NCI-H1105 (cell line): ENCODE measurements at places on chromosomes 2 and 18.

- no peak for DNase-seq
These were observed 44.1 kb downstream of the ANKMY1 start for GRCh38 chr2:240513549-240514287.

DNA sequence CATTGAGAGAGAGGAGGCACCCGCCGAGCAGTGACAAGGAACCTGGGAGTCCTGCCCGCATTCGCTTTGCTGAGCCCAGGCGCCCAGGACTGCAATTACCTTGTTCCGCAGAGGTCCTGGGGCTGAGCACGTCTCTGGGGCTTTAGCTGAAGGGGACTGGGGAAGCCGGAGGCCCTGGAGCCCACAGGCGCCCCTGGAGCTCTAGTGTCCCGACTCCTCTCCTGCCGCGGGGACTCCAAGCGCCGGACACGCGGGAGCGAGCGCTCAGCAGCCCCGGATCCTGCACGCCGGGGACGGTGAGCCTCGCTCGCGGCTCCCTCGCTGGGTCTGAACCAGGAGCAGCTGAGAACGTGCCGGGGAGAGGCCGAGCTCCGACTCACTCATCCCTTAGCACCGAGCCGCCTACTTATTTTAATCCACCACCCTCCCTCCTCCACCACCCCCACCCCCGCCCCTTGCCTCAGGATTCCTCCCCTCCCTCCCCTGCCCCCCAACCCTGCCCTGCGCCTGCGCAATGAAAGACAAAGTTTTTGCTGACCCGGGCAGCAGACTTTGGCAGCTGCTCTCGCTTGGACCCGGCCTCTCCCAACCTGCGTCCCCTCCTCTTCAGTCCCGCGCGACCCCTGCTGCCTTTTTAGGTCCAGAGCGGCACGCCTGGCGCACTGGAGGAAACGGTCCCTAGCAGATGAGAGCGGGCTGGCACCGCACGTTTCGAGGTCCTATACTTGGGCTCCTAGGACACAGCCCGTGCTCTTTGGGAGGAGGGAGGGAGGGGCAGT is at the start of gene OSR1:
Gene OSR1 (minus strand): TSS at position 382 of the 779 bp plus-strand sequence. CDS start 4,818 bp downstream, outside the sequence.
- peak; percentile 49 for DNase-seq

DNA sequence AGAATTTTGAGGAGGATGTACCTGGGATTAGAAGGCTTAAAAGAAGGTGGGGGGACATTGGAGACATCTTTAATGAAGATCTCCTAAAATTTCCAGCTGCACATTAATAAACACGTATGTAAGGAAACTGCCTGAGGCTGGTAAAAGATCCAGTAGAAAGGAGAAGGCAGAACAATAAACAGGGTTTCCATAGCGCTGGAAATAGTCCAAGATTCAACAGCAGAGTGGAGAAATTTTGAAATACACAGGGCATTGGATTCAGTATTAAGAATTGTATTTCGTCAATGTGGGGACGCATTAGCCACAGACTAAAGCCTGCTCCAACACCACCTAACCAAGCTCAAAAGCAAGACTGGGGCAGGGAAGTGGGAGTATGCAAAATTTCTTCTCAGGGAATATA is 606.9 kb upstream of the NRXN1 start:
- DNase-seq = no peak

GRCh38 chr18:80190311-80190710 is 57.0 kb downstream of the PARD6G start:
- DNase-seq = no peak

GRCh38 chr2:185108588-185108987 is 510.3 kb downstream of the ZNF804A start:
- DNase-seq = no peak

GRCh38 chr2:70641263-70641784 is 87.7 kb upstream of the TGFA start:
- no peak for DNase-seq
